ENCODE measurements at places on chromosomes 7 and 10.

DNA sequence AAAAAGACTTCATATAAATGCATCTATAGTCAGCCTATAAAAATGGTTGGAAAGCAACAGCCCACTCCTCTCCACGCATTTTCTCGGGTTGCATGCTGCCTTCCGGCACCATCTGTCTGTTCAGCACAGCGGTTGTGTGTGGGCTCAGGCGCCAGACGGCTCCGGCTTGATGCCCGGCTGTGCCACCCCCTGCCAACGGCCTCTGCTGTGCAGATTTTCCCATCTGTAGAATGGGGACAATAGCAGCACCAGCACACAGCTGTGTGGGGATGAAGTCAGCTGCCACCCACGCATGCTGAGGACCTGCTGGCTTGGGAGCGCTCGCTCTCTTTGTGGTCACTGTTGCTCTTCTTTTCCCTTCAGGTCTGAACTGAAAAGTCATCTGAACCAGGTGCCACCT is 19.5 kb downstream of the PRKAG2 start:
- no peak for DNase-seq

- DNase-seq: no peak
These were observed 143.6 kb downstream of the HBP1 start for GRCh38 chr7:107312418-107312817.

GRCh38 chr7:30142710-30143109 is 7.9 kb downstream of the MTURN start:
- no peak for DNase-seq

DNA sequence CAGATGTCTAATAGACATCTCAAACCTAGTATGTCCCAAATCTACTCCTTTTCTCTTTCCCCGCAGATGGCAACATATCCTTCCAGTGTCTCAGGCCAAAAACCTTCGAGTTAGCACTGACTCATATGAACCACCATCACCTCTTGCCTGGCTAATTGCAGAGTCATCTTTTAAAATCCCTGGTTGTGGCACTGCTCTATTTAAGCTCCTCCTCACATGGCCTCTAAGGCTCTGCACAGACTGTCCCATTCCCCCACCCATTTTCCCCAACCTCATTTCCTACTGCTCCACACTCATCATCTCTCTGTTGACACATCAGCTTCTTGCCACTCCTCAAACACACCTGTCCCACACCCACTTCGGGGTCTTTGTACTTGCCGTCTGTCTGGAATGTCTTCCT is 16.8 kb upstream of the HBP1 start:
- no peak for DNase-seq

GRCh38 chr10:17533731-17534130 is 79.3 kb upstream of the ST8SIA6 start:
- DNase-seq: no peak

DNA sequence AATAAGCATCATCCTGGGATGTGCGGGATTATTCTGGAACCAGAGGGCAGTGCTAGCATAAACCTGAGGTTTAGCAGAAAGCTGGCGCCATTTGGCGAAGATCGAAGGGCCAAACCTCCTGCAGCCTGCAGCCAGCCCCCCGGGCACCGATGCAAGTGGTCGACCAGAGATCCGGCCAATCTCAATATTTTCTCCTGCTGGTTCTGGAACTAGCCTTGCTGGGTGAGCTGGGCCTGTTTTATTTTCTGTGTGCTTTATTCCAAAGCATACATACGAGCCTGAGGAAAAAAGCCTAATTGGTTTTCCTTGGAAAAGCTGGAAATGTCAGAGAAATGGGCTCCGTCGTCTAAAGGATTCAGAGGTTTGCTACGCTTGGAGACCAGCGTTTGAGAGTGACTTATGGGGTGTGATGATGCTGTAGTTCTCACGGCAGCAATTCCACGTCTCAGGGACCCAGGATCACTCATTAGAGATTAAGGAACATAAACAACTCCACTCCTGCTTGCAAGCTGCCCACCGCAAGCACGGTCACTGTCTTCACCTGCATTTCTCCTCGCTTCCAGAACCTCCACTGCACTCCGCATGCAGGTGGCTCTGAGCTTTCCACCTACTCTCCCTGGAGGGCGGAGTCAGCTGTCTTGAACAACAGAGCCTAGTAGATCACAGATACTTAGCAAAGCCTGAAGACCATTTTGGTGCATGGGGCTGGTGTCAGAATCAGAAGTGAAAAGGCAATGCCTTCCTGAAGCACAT is 60.2 kb downstream of the PRKAG2 start:
- no peak for DNase-seq

- DNase-seq: no peak
These were observed 431.2 kb upstream of the AUTS2 start for GRCh38 chr7:69166979-69167516.

GRCh38 chr10:58661336-58661735 is 148.7 kb downstream of the BICC1 start:
- DNase-seq: no peak

GRCh38 chr7:14351167-14351566 is 361.7 kb upstream of the ETV1 start:
- DNase-seq: no peak

DNA sequence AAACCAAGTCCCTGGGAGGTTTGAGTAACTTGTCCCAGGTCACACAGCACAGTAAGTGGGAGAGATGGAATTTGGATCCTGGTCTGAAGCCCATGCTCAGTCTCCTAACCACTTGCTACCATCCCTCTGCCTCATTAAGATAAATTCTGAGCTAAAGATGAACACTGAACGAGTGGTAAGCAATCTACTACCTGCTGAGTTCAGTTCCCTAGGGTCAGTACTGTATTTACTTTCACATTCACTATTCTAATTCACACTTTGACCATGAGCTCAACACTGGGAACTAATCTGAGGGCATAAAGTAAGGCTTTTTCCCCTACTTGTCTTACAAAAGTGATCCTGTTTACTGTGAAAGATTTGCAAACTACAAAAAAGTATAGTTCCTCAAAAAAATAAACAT is 2.4 kb downstream of the UROS start:
- no peak for DNase-seq

- no peak for DNase-seq
These were observed 851.5 kb upstream of the COBL start for GRCh38 chr7:52168085-52168484.

- no peak for DNase-seq
These were observed 12.3 kb downstream of the HUS1 start for GRCh38 chr7:47967123-47967522.

GRCh38 chr7:144545330-144545729 is 141.8 kb upstream of the NOBOX start:
- DNase-seq: no peak

DNA sequence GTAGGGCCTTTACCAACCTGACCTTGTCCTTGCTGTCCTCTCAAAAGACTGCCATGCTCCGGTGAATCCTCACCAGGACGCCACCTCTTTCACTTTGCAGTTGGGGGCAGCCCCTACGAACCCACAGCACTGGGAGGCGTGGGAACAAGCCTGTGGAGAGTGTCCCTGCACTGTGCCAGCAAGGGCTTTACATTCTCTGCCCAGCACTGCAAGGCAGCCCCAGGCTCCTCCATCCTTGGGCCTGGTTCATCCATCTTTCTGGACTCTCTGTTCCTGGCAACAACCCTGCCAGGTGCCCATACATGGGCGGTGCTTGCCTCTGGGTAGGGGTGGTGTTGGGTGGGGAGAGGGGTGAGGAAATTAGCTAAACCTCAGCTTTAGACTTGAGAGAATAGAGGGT is 1.4 kb downstream of the CHAT start:
- no peak for DNase-seq

- no peak for DNase-seq
These were observed 9.6 kb downstream of the DGKB start for GRCh38 chr7:14892961-14893360.

DNA sequence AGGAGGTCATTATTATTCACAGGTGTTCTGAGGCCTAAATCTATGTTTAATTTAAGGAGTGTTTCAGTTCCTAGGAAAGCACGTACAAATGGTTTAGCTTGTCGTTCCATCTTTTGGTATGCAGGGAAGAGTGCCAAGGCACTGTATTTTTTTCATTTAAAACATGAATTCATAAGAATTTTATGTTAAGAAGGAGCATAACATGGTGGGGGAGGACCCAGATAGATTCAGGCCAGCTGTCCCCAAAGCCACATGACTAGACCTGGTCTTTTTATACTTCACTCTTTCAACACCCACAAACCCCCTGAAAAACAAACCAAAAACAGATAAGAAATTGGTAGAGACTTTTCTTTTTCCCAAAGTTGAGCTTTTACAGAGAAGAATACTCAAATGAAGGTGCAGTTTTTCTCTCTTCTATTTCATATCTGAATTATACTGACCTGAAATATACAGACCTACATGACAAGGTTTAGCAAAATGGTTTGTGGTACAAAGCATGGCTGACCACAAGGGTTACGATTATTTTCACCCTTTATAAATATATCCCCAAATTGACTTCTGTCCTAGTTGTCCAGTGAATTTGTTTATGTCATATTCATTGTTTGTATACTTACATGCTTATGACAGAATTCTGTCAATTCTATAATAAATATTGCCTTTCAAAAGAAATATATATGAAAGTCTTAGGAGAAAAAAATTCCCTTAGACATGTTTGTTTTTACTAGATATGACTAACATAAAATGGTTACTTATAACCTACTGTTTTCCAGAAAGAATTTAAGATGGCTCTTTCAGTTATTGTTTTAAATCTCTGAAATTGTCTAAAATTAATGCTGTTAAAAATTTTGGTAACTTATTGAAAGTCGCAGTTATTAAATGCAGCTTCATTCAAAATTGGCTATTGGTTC is 71.3 kb downstream of the AP3M1 start:
- no peak for DNase-seq

DNA sequence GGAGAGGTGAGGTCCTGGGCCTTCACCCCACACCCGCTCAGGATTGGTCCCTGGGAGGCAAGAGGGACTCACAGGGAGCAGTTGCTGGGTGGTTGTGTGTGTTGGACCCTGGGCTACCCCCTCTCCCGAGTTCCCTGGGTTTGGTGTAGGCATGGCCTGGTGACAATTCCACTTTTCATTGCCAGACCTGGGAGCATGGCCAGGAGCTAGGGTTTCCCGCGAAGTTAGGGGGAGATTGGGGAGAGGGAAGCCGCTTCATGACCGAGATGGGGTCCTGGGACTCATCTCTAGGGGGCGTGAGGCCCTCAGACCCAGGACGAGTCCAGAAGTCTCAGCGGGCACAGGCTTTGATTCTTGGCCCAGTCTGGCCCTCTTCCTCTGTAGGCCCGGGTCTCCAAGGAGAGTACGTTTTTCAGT is 606 bp downstream of the PALD1 start:
- DNase-seq: no peak

- no peak for DNase-seq
These were observed 77.9 kb downstream of the ZMIZ1 start for GRCh38 chr10:79146611-79147130.

DNA sequence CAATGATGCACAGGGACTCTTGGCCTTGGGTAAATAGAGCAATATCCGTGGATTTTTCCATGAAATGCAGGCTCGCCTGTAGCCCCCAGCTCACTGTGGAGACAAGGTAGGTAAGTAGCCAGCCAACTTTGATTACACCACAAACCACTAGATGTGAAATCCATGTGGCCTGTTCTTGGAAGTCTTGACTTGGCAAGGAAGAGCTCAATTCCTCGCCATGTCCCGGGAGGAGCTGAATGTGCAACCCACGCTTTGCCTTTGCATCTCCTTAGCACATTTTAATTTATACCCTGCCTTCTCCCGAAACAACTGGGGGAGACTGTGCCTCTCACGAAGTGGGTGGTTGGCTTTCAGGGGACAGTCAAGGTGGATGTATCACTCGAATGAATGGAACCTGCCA is 347.7 kb upstream of the MKI67 start:
- no peak for DNase-seq

DNA sequence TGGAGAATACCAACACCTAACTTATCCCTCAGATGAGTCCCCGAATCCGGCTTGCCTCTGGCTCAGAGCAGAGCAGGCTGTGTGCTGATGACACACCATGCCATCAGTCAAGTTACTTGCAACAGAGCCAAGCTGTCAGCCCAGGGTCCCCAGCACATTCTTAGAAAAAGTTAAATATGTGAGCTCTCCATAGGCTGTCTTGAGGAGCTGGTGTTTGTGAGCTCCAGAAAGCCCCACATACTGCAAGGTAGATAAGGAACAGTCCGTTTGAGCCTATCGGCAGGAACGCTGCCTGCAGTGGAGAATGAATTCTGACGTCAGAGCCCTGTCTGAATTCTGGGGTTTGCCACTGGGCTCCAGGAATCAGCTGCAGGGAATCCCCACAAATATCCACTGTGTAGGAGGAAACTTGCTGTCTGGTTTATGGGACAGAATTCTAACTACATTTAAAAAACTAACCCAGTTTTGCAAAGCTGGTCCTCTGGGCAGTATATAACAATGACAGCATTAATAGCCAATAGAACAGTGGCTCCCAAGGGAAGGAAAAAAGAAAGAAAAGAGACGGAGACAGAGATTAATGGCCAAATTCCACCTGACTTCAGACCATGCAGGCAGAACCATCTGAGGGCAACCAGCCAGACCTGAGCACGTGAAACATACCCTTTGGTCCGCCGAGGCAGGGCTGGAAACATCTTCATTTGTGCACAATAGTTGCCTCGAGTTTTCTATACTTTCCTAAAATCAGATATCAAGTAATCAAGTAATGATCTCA is 3.6 kb downstream of the SFXN4 start:
- no peak for DNase-seq

- no peak for DNase-seq
These were observed 744 bp downstream of the FRAT2 start for GRCh38 chr10:97333601-97334369.

DNA sequence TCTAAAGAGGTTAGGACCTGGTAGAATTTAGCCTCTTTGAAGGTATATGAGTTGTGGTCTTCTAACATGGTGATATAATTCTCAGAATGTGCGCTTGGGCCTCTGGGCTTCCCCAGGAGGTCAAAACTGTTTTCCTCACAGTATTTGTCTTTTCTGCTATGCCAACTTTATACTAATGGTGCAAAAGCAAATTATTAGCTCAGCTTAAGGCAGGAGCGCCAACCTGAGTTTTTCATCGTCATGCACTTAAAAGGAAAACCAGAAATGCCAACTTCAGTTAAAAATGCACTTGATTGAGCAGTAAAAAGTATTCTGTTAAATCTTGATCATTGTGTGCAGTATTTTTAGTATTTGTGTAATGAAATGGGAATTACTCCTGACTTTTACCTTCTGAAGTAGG is 9.7 kb downstream of the TDRD1 start:
- DNase-seq: no peak

GRCh38 chr7:154287356-154287755 is 235.2 kb downstream of the DPP6 start:
- no peak for DNase-seq

DNA sequence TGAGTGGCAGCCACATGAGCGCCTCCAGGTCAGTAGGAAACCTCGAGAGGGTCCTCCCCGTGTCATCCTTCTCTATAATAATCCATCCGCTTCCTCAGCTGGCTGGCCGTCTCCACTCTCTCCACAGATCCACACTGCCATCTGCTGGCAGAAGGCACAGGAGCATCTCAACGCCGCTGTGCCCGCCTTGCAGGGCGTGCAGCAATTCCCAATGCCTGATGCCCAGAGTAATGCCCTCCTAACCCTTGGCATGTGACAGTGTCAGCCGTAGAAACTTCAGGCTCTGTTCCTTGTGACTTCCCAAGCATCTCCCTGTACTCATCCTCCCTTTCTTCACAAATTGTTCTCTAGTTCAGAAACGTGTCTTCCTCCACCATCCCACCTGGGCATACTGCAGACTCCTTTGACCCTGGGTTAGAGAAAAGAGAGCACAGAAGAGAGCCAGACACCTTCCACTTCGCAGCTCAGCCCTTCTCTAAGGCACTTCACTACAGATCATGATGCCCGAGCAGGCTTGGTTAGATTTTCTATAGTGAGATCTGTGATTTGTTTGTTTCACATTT is 70.8 kb downstream of the XPNPEP1 start:
- DNase-seq: peak; percentile 40
